ENCODE measurements at places on chromosomes 7 and 10. TPM values are rescaled to one million over a fixed set of nuclear protein-coding genes. Genes with fewer than 3 reads are reported as not detected.

DNA sequence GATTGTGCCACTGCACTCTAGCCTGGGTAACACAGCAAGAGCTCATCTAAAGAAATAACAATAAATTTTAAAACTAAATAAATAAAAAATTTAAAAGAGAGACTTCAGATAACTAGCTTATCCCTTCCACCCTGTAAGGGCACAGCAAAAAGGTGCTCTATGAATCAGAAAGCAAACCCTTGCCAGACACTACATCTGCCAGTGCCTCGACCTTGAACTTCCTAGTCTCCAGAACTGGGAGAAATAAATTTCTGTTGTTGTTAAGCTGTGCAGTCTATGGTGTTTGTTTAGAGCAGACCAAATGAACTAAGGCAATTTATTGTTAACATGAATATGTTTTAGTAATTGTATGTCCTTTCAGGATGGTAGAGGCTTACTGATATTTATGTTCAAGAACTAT is 174.9 kb upstream of the TRIM24 start:
- no peaks in the 10 kb centered on the region for H3K27me3 ChIP-seq
- no peak for DNase-seq
- H3K36me3 ChIP-seq = no peaks in the 10 kb centered on the region
- no peak overlapping the region for H3K27ac ChIP-seq
- no peak overlapping the region for H3K4me3 ChIP-seq

LIPN gene
- 3.6 TPM for total RNA-seq

DNA sequence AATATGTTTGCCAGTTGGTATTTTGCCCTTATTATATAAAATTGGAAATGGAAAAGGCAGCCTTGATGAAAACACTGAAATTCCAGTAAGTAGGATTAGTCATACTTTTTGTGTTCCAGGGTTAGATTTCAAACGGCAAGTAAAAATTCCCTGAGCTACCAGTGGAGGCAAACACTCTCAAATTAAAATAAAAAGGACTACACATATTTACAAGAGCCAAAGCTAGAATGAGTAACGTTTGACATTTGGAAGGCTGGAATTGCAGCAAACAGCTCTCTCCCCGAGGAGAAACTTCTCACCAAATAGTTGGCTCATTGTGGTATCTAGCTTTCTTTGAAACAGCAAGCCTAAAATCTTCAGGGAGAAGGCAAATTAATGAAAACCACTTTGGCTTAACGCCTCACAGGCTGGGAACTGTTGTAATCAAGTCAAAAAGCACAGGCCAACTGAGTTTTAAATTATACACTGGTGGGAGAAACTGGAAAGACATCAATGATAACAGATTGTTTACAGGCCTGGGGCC is 288.4 kb downstream of the SNX13 start:
- no peak overlapping the region for H3K4me3 ChIP-seq
- H3K27ac ChIP-seq = no peak overlapping the region
- H3K36me3 ChIP-seq = no peaks in the 10 kb centered on the region
- H3K4me1 ChIP-seq = peaks cover 5% of the 10 kb centered on the region

ADAP1 gene
- total RNA-seq = 18.1 TPM
